Right renal pelvis (tissue), 4 donors: ENCODE measurements at places on chromosomes 1 and 21. TPM values are rescaled to one million over a fixed set of nuclear protein-coding genes. Genes with fewer than 3 reads are reported as not detected.

The KIF21B gene
- 2.2 TPM for polyA plus RNA-seq

The OR10J1 gene
- polyA plus RNA-seq, result not detected

The RGS5 gene
- polyA plus RNA-seq, result 13.7 TPM

The HPDL gene
- 2.9 TPM for polyA plus RNA-seq

The SH2D1B gene
- polyA plus RNA-seq, result 0.14 TPM

The AMY1C gene
- not detected for polyA plus RNA-seq

The C1orf216 gene
- polyA plus RNA-seq, result 8.3 TPM

The HSD3B1 gene
- 0.13 TPM for polyA plus RNA-seq

The PTPRC gene
- 6.0 TPM for polyA plus RNA-seq

The BCL2L15 gene
- polyA plus RNA-seq, result 0.56 TPM

The SLAMF6 gene
- polyA plus RNA-seq, result 0.21 TPM

The ERG gene
- 21.2 TPM for polyA plus RNA-seq

The KCNJ6 gene
- polyA plus RNA-seq, result 0.31 TPM

The COL9A2 gene
- 24.4 TPM for polyA plus RNA-seq

The IARS2 gene
- 100 TPM for polyA plus RNA-seq

The TMEM125 gene
- 17.1 TPM for polyA plus RNA-seq

The EFNA4 gene
- polyA plus RNA-seq, result 21.5 TPM

The MSH4 gene
- polyA plus RNA-seq, result 0.53 TPM

The SSR2 gene
- 388 TPM for polyA plus RNA-seq

The ETNK2 gene
- 33.7 TPM for polyA plus RNA-seq

The SELL gene
- 2.9 TPM for polyA plus RNA-seq

The ARTN gene
- 2.6 TPM for polyA plus RNA-seq

The PAQR7 gene
- 32.4 TPM for polyA plus RNA-seq

The NDUFS2 gene
- 195 TPM for polyA plus RNA-seq

The C1orf94 gene
- not detected for polyA plus RNA-seq

The ATF3 gene
- 7.7 TPM for polyA plus RNA-seq

The IL19 gene
- 0.55 TPM for polyA plus RNA-seq

The SMCP gene
- not detected for polyA plus RNA-seq

The MNDA gene
- 3.7 TPM for polyA plus RNA-seq

The AMIGO1 gene
- polyA plus RNA-seq, result 9.0 TPM

The OLIG2 gene
- not detected for polyA plus RNA-seq

The HMCN1 gene
- 42.8 TPM for polyA plus RNA-seq

The FRRS1 gene
- polyA plus RNA-seq, result 9.0 TPM

The FMO5 gene
- 11.1 TPM for polyA plus RNA-seq

The LAPTM5 gene
- 19.3 TPM for polyA plus RNA-seq

The AADACL3 gene
- polyA plus RNA-seq, result not detected

The PRPF38A gene
- polyA plus RNA-seq, result 82.2 TPM

The MRAP gene
- polyA plus RNA-seq, result 0.39 TPM

The WNT2B gene
- 2.5 TPM for polyA plus RNA-seq

The ATP6V1G3 gene
- 5.8 TPM for polyA plus RNA-seq

The SH2D2A gene
- polyA plus RNA-seq, result 0.71 TPM

The TFF3 gene
- polyA plus RNA-seq, result 3.7 TPM

The HLX gene
- polyA plus RNA-seq, result 9.0 TPM

The INKA2 gene
- 2.5 TPM for polyA plus RNA-seq

The LCE6A gene
- not detected for polyA plus RNA-seq

The KCNC4 gene
- 5.9 TPM for polyA plus RNA-seq

The GBP6 gene
- not detected for polyA plus RNA-seq

The KIF17 gene
- polyA plus RNA-seq, result 2.1 TPM

The IL24 gene
- 0.37 TPM for polyA plus RNA-seq

The SLC50A1 gene
- 59.8 TPM for polyA plus RNA-seq

The ADAMTS5 gene
- 24.7 TPM for polyA plus RNA-seq

The NBPF6 gene
- polyA plus RNA-seq, result not detected

The IL22RA1 gene
- polyA plus RNA-seq, result 3.2 TPM

The ARMH1 gene
- polyA plus RNA-seq, result 5.1 TPM

The DNALI1 gene
- polyA plus RNA-seq, result 68.7 TPM

The C1orf141 gene
- 0.10 TPM for polyA plus RNA-seq

The FCRL4 gene
- polyA plus RNA-seq, result not detected
